ENCODE measurements at places on chromosomes 12 and 14. TPM values are rescaled to one million over a fixed set of nuclear protein-coding genes. Genes with fewer than 3 reads are reported as not detected.

Gene DAO
- not detected for total RNA-seq

Gene FAM222A
- total RNA-seq: 0.37 TPM

Gene SERPINA9
- not detected for total RNA-seq

Gene SERPINA3
- total RNA-seq: 2.6 TPM

Gene TPPP2
- not detected for total RNA-seq

Gene SMIM41
- total RNA-seq: not detected

Gene C12orf56
- total RNA-seq: not detected

Measured in GM12878 (cell line).